ENCODE measurements at places on chromosomes 4 and X. TPM values are rescaled to one million over a fixed set of nuclear protein-coding genes. Genes with fewer than 3 reads are reported as not detected.

Gene DAPP1
- polyA plus RNA-seq, result not detected

Gene NKRF
- 6.8 TPM for polyA plus RNA-seq

Gene PDHA1
- polyA plus RNA-seq, result 777 TPM

Gene FNIP2
- 29.9 TPM for polyA plus RNA-seq

Gene GPR119
- not detected for polyA plus RNA-seq

Gene SERPINA7
- not detected for polyA plus RNA-seq

Gene MAGEE2
- polyA plus RNA-seq, result not detected

Gene MAGEA9B
- not detected for polyA plus RNA-seq

Data from cardiac muscle cell (in vitro differentiated cells and primary cell).